Testis (tissue), 5 donors: ENCODE measurements at places on chromosomes 13 and 19. TPM values are rescaled to one million over a fixed set of nuclear protein-coding genes. Genes with fewer than 3 reads are reported as not detected.

GRCh38 chr19:43691755-43692154, 21.8 kb upstream of the PLAUR start:
- H3K27me3 ChIP-seq = no peaks in the 10 kb centered on the region
- DNase-seq = no peak

DNA sequence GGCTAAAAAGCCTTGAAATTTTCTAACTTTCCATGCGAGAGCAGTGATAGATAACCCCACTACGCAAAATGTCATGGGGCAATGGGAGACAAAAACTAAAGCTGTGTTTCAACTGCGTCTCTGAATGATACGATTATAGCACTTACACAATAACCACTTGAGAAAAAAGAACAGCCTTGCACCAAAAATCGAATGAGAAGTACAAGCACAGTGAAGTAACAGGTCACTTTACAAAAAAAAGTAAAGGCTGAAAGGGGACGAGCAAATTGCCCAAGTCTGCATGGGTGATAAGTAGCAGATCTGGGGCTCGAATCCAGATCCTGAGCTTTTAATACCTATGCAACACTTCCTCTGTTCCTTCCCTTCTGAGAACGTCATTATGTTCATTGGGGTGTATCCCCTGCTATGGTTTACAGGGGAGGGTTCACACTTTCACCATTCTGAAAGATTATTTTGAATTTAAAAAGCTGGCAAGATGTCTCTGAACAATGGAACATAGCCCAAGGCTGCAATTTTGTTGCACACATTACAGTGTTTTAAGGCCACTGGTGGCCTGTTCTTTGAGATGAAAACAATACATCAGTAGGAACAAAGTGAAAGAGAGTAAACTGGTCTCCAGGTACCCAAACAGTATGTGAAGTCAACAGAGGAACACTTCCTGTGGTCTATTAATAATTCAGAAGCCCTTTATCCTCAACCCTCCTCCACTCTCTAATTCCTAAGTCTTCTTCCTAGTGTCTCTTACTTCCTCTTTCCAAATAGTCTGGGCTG, 3.2 kb downstream of the CPB2 start:
- H3K27ac ChIP-seq = no peak overlapping the region
- H3K27me3 ChIP-seq = no peaks in the 10 kb centered on the region
- H3K4me1 ChIP-seq = no peaks in the 10 kb centered on the region
- no peak overlapping the region for H3K4me3 ChIP-seq
- H3K36me3 ChIP-seq = no peaks in the 10 kb centered on the region

The SIGLEC12 gene
- not detected for total RNA-seq

- H3K27me3 ChIP-seq = no peaks in the 10 kb centered on the region
- no peaks in the 10 kb centered on the region for H3K36me3 ChIP-seq
- no peak for DNase-seq
- no peak overlapping the region for H3K4me3 ChIP-seq
- H3K27ac ChIP-seq = no peak overlapping the region
- H3K4me1 ChIP-seq = no peaks in the 10 kb centered on the region
These were observed 9.0 kb downstream of the LMO7 start for GRCh38 chr13:75645141-75645540.

- H3K36me3 ChIP-seq = no peaks in the 10 kb centered on the region
- H3K4me1 ChIP-seq = no peaks in the 10 kb centered on the region
- H3K27me3 ChIP-seq = no peaks in the 10 kb centered on the region
These were observed 66.7 kb downstream of the KATNAL1 start for GRCh38 chr13:30240608-30241007.

- no peaks in the 10 kb centered on the region for H3K4me1 ChIP-seq
- peak overlapping the region; percentile 98 for H3K4me3 ChIP-seq
- DNase-seq = no peak
These were observed 595 bp downstream of the ZNF440 start for GRCh38 chr19:11814700-11815035.

The KANK3 gene
- total RNA-seq = 13.2 TPM

DNA sequence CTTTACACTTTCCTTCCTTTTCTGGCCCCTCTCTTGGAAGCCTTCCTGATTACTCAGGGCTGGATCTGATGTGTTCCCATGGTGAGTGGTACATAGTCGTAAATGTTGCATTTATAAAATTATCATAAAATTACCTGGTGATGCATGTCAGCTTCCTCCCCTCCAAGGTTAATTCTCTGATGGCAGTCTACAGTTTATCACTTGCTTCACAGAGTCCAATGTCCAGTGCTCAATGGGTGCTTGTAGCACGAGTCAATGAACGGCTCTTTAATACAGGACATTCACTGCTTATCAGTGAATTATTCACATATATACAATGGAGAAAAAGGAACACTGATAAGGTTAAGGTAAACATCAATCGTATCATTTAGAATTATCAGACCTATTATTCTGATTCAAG, 27.0 kb upstream of the OXGR1 start:
- no peak for DNase-seq
- no peak overlapping the region for H3K4me3 ChIP-seq
- H3K27ac ChIP-seq = no peak overlapping the region
- H3K36me3 ChIP-seq = no peaks in the 10 kb centered on the region
- H3K27me3 ChIP-seq = no peaks in the 10 kb centered on the region

- no peaks in the 10 kb centered on the region for H3K4me1 ChIP-seq
- H3K36me3 ChIP-seq = no peaks in the 10 kb centered on the region
- H3K4me3 ChIP-seq = no peak overlapping the region
- DNase-seq = no peak
These were observed 87.9 kb downstream of the KLF5 start for GRCh38 chr13:73146707-73147106.

GRCh38 chr19:57656346-57656745, 12.4 kb upstream of the ZSCAN4 start:
- H3K4me3 ChIP-seq = no peak overlapping the region
- H3K27me3 ChIP-seq = no peaks in the 10 kb centered on the region
- no peaks in the 10 kb centered on the region for H3K4me1 ChIP-seq
- no peak for DNase-seq
- H3K27ac ChIP-seq = no peak overlapping the region
- no peaks in the 10 kb centered on the region for H3K36me3 ChIP-seq

GRCh38 chr13:99265821-99266426, 7.7 kb upstream of the GPR18 start:
- no peaks in the 10 kb centered on the region for H3K36me3 ChIP-seq
- H3K4me3 ChIP-seq = no peak overlapping the region
- peaks cover 22% of the 10 kb centered on the region for H3K4me1 ChIP-seq
- no peak for DNase-seq

GRCh38 chr13:28707629-28708427, 10.9 kb downstream of the SLC46A3 start:
- H3K36me3 ChIP-seq = no peaks in the 10 kb centered on the region
- H3K4me1 ChIP-seq = no peaks in the 10 kb centered on the region
- H3K27me3 ChIP-seq = no peaks in the 10 kb centered on the region
- no peak for DNase-seq
- no peak overlapping the region for H3K4me3 ChIP-seq

The C1QTNF9 gene
- total RNA-seq = 2.4 TPM

DNA sequence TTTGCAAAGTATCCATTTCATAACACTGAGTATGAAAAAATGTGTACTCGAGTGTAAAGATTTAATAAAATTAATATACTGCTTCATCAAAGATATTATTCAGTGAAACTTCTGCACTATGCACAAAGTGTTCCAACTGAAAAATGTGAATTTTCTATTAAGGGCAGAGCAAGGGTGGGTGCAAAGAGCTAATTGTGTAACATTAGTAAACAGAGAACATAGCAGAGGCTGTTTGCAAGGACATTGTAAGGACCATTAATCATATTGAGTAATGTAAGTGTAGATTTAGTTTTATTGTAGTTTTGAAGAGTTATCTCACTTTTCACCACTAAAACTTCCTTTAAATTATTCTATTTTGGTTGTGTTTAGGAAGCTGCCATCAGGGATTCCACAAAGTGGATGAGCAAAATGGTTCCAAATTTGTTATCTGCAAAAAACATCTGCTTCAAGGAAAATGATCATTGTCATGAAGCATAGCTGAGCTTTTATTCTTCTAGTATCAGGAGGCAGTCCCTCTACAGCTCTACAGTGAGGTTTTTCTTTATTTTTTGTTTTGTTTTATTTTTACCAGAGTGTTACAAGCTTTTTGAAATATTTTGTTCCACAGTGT, 1375.4 kb downstream of the SLITRK1 start:
- H3K4me3 ChIP-seq = no peak overlapping the region
- DNase-seq = no peak
- H3K4me1 ChIP-seq = no peaks in the 10 kb centered on the region
- no peak overlapping the region for H3K27ac ChIP-seq
- H3K27me3 ChIP-seq = no peaks in the 10 kb centered on the region

- H3K4me3 ChIP-seq = no peak overlapping the region
- no peaks in the 10 kb centered on the region for H3K4me1 ChIP-seq
- no peaks in the 10 kb centered on the region for H3K27me3 ChIP-seq
These were observed 461.4 kb downstream of the MYO16 start for GRCh38 chr13:109090796-109091195.

DNA sequence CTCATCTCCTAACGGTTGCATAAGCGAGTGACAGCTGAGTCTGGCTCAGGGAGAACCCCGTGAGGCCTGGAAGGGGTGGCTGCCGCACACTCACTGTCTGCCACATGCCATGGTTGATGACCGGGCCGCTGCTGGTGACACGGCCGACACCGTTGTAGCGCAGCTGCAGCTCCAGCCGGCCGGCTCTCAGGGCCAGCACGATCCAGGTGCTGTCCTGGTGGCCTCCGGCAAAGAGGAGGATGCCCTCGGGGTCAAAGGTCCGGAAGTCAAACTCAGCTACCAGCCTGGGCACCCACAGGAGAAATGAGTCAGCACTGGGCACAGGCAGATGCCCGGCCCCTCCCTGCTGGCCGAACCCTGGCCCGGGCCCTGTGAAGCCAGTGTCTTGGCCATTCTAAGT, 31.7 kb downstream of the GAS6 start:
- no peak overlapping the region for H3K27ac ChIP-seq
- H3K36me3 ChIP-seq = no peaks in the 10 kb centered on the region
- H3K4me3 ChIP-seq = no peak overlapping the region
- no peak for DNase-seq
- H3K27me3 ChIP-seq = no peaks in the 10 kb centered on the region

The GIPC3 gene
- 0.50 TPM for total RNA-seq

The CBLC gene
- total RNA-seq = 6.9 TPM

DNA sequence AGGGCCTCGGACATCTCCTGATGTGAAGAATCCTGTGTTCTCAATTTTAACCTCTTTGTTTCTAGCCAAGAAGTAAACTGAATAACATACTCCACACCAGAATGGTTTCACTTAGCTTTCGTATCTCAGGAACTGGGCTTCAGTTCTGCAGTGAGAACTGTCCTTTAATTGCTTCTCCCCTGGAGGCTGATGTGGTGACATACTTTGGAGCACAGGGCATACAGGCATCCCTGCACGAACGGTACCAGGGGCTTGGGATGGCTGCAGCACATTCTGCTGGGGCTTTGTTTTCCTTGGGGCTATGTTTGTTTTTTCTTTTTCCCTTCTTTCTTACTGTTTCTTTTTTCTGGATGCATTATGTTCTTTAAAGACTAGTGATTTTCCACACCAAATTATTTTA, 230.5 kb downstream of the TM9SF2 start:
- H3K36me3 ChIP-seq = no peaks in the 10 kb centered on the region
- no peak overlapping the region for H3K4me3 ChIP-seq
- H3K27ac ChIP-seq = no peak overlapping the region
- no peaks in the 10 kb centered on the region for H3K27me3 ChIP-seq
- H3K4me1 ChIP-seq = no peaks in the 10 kb centered on the region

The POU4F1 gene
- total RNA-seq = 1.2 TPM

The URAD gene
- 0.87 TPM for total RNA-seq

GRCh38 chr13:106610486-106610885, 42.5 kb upstream of the ARGLU1 start:
- DNase-seq = no peak
- H3K27ac ChIP-seq = no peak overlapping the region
- no peaks in the 10 kb centered on the region for H3K27me3 ChIP-seq
- no peaks in the 10 kb centered on the region for H3K36me3 ChIP-seq
- H3K4me1 ChIP-seq = peaks cover 5% of the 10 kb centered on the region
- H3K4me3 ChIP-seq = no peak overlapping the region

DNA sequence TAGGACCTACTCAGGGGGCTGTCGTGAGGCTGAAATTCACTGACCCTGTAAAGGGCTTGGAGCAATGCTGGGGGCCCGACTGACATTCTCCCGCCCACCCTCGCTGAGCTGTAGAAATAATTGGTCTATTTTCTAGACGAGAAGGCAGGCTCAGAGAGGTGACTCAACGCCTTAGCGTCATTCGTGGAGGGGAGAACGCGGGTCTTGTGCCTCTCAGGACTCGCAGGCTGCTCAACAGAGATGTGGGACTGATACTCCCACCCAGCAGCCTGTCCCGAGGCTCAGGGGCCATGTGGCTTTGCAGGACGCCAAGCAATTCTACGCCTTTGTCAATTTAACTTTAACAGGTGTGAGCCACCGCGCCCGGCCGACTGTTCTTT, 23.6 kb upstream of the ASPDH start:
- no peaks in the 10 kb centered on the region for H3K27me3 ChIP-seq
- H3K4me3 ChIP-seq = no peak overlapping the region
- DNase-seq = no peak
- H3K27ac ChIP-seq = no peak overlapping the region
- H3K36me3 ChIP-seq = no peaks in the 10 kb centered on the region
- H3K4me1 ChIP-seq = no peaks in the 10 kb centered on the region

DNA sequence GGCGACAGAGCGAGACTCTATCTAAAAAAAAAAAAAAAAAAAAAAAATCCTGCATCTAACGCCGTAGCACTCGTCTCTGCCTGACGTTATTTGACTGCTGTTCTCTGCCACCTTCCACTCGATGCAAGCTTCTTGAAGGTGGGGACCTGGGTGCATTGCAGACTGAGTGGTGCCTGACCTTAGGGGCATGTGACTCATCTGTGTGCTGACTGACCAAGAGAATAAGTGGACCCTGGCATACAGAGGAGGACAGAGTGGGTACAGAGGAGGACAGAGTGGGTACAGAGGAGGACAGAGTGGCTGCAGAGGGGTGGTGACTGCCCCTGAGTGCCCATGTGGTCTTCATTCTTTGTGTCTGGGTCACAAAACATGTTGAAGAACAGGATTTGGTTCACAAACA, 7.6 kb downstream of the WTIP start:
- H3K27me3 ChIP-seq = no peaks in the 10 kb centered on the region
- no peak overlapping the region for H3K4me3 ChIP-seq
- DNase-seq = no peak
- no peaks in the 10 kb centered on the region for H3K36me3 ChIP-seq
- H3K27ac ChIP-seq = no peak overlapping the region
- peaks cover 4% of the 10 kb centered on the region for H3K4me1 ChIP-seq
